ENCODE measurements at places on chromosomes 12 and 14. TPM values are rescaled to one million over a fixed set of nuclear protein-coding genes. Genes with fewer than 3 reads are reported as not detected.

Gene APPL2
- total RNA-seq = 22.7 TPM

Gene PPTC7
- 32.0 TPM for total RNA-seq

Gene NRL
- total RNA-seq = 0.74 TPM

Gene ZBTB1
- total RNA-seq = 19.5 TPM

Gene PLEKHD1
- 0.05 TPM for total RNA-seq

Gene M6PR
- total RNA-seq = 147 TPM

Gene NKX2-1
- total RNA-seq = 0.07 TPM

Gene LPCAT3
- 30.7 TPM for total RNA-seq

Gene BEGAIN
- total RNA-seq = 6.5 TPM

Gene NPFF
- total RNA-seq = 0.19 TPM

Gene MYO1H
- not detected for total RNA-seq

Gene MMP17
- 11.3 TPM for total RNA-seq

Gene BBS10
- total RNA-seq = 6.4 TPM
